ENCODE measurements at places on chromosomes 11 and 22.

DNA sequence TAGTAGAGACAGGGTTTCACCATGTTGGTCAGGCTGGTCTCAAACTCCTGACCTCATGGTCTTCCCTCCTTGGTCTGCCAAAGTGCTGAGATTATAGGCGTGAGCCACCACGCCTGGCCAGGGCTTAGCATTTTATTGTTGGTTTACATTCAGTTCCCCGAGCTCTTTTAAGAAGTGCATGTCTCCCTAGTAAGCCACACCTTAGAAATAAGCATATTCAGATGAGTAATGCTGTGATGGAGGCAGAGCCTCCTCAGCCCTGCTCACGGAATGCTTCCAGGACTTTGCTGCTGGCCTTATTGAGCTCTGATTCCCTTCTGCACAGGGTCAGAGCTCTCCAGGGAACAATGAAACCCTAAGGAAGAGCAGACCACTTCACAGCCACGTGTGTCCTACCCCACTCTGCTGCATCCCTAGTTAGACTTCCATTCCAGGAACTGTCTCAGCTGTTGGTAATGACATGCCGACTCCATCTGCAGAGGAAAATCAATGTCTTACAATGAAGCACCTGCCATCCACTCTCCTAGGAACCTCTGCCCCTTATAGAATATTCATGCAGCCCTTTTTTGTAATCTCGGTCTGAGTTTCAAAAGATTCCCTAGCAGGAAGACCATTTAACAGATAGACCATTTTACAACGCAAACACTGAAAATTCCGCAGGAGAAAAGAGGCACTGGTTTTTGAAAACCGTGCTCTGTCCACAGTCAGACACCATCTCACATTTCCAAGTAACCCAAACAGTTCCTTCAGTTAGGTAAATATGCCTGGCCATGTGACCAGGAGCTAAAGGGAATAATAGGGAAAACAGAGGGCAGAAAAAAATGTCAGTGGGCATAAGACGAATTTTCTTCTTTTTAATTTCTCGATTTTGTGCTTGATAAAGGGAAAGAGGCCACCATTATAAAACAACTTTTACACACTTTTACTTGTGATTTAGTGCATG is 1.7 kb upstream of the JAM3 start:
- no peak for DNase-seq

- DNase-seq: no peak
These were observed 1112.4 kb upstream of the CNTN5 start for GRCh38 chr11:97908354-97908753.

DNA sequence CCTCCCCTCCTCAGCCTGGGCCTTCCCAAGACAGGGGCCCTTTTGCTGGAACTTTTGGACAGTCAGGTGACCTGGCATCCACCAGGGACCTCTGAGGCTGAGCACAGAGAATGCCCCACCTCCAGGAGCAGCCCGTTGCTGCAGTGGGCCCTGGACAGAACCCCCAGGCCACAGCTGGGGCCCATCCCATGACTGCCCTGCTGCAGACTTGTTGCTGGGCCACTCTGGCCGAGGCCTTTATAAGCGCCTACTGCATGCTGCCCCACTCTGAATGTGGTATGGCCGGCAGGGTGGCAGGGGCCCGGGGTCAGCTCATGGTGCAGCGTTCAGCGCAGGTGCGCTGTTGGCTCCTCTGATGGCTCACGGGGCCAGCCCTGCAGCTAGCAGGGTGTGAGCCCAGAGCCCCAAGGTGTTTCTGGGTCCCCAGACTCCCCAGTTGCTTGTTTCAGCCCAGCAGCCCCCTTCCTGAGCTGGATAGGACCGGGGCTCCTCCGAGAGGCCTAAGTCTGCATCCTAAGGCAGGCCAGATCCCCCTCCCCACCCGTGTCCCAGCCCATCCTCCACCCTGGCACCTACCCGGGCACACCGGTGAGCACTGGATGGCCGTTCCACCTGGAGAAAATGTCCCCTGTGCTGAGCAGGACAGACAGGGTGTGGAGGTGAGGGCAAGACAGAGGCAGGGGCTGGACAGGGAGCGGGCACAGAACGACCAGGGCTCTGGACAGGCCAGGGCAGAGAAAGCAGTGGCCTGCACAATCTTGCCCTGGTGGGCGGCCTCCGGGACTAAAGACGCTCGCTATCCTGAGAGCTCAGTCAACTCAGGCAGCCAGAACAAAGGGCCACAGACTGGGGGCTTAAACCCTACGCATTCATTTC is 28.1 kb upstream of the TH start:
- DNase-seq: no peak

GRCh38 chr11:108970221-108970991 is 305.5 kb downstream of the DDX10 start:
- no peak for DNase-seq

DNA sequence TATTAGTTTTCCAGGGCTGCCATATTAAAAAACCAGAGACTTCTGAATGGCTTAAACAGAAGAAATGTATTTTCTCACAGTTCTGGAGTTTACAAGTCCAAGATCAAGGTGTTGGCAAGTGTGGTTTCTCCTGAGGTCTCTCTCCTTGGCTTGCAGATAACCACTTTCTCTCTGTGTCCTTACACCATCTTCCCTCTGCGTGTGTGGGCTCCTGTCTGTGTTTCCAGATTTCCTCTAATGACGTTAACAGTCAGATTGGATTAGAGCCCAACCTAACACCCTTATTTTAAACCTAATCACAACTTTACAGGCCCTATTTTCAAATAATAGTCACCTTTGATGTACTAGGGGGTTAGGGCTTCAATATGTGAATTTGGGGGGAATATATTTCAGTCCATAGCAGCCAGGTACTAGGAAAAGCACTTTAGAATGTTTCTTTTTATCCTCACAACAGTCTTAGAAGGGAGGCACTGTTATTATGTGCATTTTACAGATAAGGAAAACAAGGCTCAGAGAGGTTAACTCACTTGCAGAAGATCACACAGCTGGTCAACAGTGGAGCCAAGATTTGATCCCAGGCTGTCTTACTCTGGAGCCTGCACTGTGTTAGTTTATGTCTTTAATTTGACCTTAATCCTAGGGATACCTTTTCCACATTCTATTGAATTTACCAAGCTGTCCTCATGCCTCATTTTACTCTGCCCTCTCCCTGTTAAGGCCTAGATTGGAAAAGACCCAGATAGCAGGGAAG is 116.4 kb upstream of the CRYBB3 start:
- no peak for DNase-seq

DNA sequence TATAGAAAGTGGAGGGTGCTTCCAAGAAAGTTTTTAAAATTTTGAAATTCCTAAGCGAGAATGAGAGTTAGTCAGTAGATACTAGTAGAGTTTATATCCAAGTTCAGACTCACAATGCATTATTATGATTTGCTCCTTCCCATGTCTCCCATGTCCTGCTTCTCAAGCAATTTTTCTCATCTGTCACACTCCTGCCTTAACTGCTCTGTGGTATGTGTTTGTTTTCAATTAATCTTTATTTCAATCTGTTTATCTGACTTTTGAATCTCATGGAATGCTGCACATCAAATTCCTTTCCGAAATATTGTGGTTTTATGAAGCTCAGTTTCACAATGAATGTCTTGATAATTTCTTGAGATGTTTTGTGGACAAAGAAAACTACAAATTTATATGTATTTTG is 18.1 kb downstream of the THY1 start:
- no peak for DNase-seq

- DNase-seq: no peak
These were observed 64.8 kb downstream of the MIAT start for GRCh38 chr22:26722159-26722558.

DNA sequence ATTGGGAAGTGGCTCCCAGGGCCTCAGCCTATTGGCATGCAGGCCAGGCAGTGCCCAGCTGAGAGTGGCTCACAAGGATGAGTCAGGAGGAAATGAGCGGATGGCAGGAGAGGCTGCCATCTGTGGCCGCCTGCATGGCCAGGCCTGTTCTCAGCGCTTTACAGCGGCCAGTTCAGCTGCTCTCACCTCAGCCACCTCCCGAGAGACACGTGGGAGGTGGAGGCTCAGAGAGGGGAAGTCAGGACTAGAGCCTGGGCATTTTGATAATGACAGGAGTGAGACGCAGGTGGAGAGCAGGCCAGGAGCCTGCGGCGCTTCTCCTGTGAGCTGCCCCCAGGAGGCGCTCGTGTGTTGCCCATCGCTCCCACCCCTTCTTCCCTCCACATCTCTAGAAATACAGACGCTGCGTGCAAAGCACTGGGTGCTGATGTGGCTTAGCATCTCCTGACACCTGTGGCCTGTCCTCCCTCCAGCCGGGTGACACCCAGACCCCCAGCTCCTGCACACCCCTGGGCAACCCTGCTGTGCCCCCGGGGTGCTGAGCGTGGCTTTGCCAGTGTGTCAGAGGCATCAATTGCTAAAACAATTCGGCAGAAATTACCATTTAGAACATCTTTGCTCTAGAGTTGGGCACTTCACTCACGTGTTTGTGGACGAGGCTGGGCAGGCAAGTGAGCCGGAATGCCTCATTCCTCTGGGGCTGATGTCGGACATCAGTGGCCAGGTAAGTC is 21.4 kb upstream of the PANX2 start:
- peak; percentile 35 for DNase-seq

- no peak for DNase-seq
These were observed 99.1 kb upstream of the GRAMD1B start for GRCh38 chr11:123330948-123331347.

- DNase-seq: no peak
These were observed 531.6 kb downstream of the MN1 start for GRCh38 chr22:27269751-27270543.

All from head of caudate nucleus (tissue), 42 donors.